ENCODE measurements at places on chromosomes 13 and 19.

DNA sequence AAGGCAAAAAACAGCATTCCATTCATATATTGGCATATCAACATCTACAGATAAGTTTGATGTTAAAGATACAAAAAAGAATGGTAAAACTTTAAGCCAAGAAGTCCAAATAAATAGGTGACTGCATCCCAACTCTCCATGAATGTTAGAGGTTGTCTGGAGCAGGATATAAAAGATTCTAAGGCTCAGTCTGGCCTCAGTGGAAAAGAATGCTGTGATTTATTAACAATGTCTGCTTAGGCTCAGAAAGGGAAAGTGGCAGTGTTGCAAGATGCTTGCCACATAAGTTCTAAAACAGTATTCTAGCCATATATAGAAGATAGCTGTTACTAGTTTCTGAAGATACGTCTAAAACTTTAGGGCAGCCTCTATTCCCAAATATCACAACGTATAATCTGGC is 179.8 kb upstream of the NBEA start:
- DNase-seq, result no peak

DNA sequence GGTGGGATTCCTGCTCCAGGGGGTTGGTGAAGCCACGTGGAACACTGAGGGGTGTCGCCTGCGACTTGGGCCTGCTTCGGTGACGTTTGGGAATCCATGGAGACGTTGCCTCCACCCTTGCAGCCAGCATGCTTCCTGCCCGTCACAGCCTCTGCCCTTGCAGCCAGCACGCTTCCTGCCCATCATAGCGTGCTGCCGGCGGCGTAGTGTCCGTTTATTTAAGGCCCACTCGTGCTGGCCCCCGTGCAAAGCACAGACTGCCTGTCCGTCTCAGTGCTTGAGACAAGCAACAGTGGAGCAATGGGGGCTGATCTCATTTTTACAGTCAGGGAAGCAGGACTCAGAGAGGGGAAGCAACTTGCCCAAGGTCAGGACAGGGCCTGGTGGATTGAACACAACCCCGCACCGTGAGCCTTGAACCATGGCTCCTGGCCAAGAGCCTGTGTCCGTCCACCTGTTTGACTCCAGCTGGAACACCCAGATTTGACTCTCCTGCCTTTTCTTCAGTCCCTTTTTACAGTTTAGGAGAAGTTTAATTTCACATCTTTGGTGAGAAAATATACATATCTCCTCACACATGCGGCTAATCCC is 149.6 kb downstream of the TEX29 start:
- DNase-seq, result no peak

DNA sequence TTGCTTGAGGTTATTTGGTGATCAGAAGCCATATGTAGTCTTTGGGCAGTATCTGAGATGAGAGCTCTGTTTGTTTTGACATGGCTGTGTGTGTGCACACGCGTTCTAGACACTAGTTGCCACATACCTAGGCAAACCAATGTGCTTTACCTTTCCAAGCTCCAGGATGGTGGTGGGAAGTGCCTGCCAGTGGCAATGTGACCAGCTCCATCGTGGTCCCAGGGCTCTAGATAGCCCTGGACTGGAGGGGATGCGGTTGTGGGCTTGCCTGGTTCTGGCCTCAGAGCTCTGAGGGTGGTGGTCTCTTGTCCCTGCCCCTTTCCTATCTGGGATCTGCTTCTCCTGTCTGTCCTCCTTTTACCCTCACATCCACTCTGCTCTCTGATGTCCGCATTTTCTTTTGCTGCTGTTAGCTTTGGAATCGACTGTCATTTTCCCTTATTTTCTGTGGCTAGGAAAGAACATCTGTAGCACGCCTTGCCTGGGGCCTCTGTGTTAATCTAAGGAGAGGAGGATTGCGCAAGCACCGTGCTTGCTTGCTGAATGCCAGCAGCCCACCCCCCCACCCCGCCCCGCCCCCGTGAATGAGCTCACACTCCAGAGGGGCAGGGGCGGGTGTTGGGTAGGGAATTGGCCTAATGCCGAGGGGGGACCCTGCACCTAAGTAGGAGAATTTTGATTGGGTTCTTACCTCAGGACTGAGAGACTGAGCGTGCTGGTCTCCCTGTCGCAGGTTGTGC is 89.5 kb downstream of the ARHGEF7 start:
- DNase-seq, result peak; percentile 41

GRCh38 chr13:37870895-37871550 is 1.5 kb upstream of the TRPC4 start:
- no peak for DNase-seq

GRCh38 chr19:1163934-1164683 is 10.0 kb downstream of the SBNO2 start:
- no peak for DNase-seq

GRCh38 chr19:33718651-33719254 is 77.9 kb upstream of the KCTD15 start:
- DNase-seq, result no peak

DNA sequence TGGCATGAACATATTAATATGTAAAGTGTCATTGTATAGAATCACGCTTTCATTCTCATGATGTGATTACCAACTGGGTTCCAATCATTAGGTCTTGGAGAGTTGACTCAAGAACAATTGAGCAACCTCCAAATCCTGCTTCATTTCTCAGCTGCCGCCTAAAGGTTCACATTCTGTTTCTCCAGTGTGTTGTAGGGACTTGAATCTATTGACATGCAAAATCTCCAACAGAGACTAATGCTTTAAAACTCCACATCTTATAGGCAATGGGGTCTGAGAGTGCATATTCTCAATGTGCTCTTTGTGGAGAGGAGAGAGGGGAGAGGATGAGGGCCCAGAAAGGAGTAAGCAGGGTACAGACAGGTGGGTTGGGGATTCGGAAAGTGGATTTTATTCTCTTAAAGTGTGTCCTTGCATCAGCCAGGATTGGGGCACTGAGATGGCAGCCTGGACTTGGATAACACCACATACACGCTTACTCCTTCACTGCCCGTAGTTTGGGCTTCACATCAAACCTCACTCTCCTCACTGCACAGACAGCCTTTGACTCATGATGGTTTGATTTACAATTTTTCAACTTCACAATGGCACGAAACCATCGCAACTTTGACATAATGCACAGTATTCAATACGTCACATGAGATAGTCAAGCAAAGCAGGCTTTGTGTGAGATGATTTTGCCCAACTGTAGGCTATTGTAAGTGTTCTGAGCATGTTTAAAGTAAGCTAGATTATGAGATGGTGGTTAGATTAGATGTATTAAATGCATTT is 241.3 kb upstream of the IRS2 start:
- DNase-seq, result no peak

GRCh38 chr19:12788042-12788681 is 3.1 kb upstream of the JUNB start:
- no peak for DNase-seq

GRCh38 chr13:33940898-33941297 is 122.9 kb downstream of the RFC3 start:
- peak; percentile 8 for DNase-seq

DNA sequence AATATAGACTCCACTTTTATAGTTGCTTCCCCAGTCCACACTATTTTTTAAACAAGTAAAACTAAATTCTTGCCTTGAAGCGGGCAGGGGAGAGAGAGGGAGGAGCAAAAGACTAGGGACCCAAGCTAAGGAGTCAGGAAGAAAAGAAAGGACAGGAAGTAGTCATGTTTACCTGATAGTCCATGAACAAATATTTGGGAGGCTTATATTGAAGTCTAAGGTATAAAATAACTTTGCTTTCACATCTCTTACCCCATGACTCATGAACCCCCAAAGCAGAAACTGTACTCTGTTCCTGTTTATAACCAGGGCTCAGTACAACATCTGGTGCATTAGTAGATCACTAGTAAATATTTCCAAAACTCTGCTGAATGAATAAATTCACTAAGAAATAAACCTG is 67.3 kb downstream of the ZAR1L start:
- no peak for DNase-seq
